ENCODE measurements at places on chromosomes 13 and 19.

DNA sequence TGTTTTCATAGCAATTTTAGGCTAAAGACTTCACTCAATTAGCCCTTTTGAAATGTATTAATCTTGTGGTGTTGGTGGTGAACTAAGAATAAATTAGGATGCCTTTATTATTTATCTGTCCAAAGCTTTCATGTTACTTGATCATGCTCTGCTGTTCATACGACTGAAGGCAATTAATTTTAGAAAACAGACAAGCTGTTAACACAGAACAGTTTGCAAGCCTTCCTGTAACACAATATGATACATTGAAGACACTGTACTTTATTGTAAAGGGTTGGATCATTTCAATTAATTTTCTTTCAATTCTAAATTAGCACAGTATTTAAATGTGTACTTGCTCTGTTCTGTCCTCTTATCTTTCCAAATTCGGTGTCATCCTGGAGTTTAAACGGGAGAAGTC lies 794.3 kb upstream of the MIR17HG start:
- DNase-seq = no peak

- DNase-seq = no peak
Measured at GRCh38 chr19:49499030-49499670, 2.9 kb downstream of the RPS11 start.

DNA sequence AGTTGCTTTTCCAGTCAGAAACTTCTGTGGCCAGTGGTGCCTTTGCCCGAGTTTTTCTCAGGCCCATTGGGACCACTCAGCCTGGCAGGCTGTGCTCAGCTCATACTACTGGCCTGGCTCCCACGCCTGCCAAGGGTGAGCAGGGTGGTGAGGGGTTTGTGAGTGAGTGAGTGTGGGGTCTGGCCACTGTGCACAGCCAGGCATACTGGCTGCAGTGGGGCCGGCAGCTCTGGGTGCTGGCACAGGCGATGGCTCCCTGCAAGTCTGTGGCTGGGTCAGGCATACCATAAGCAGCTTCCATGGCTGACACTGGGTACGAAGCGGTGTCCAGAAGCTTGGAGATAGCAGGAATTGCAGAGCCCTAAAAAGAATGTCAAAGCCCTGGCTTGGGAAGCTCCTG lies 161.0 kb downstream of the SLITRK6 start:
- no peak for DNase-seq

- no peak for DNase-seq
Measured at GRCh38 chr13:51861723-51862300, at the start of gene CCDC70. Gene CCDC70 (plus strand): TSS chr13:51861969. CDS start chr13:51865412, 3,443 bp downstream.

DNA sequence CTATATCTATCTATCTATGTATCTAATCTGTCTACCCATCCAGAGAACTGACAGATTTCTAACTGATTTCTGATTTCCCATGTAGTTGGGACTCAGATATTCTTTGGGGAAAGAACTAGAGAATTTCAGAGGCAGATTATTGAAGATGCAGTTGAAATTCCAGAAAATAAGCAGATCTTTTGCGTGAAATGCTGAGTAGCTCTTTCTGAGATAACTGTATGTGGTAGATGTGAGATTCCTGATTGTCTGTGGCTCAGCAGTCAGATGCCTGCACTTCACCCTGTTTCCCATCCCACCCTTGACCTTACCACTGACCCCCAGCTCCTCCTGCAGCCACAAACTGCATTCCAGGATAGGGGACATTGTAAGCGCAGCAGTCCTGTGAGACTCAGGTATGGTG lies 61.5 kb downstream of the DGKH start:
- DNase-seq = no peak

DNA sequence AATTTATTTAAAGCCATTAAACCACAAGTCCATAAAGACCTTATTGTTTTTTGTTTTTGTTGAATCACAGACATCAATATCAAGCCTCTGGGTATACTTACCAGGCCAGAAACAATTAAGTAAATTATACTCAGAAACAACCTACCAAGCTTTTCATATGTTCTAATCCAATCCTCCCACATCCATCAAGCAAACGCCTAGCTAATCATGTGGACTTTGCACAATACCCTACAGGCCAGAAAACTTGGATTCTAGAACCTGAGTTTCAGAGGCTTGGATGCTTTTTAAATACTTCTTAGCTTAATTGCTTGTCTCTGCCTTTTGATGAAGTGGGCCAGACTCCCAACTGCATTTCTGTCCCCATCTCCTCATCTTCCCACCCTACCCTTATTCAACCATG lies 39.9 kb downstream of the TGDS start:
- DNase-seq = no peak

GRCh38 chr19:7267792-7268704 lies 26.2 kb downstream of the INSR start:
- no peak for DNase-seq

- no peak for DNase-seq
Measured at GRCh38 chr13:92575777-92576176, 650.8 kb upstream of the GPC6 start.

- no peak for DNase-seq
Measured at GRCh38 chr19:15866636-15867035, 31.2 kb downstream of the CYP4F2 start.

- no peak for DNase-seq
Measured at GRCh38 chr13:76386321-76386720, 499.9 kb downstream of the KCTD12 start.

DNA sequence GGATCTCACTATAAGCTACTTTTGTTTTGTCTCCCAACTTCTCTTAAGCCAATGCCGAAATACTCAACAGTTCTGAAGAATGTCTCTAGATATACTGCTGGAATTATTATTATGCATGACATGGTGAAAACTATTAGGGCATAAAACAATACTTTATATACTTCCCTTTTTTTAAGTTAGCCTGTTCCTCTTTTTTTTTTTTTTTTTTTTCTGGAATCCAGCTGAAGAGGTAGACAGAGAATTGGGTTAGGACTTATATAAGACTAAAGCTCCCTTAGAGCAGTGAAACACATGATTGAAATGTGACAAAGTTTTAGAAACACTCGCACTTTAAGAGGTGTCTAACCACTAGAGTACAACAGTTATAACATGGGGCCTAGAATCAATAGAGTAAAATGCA lies 850.9 kb upstream of the PCDH9 start:
- DNase-seq = no peak

DNA sequence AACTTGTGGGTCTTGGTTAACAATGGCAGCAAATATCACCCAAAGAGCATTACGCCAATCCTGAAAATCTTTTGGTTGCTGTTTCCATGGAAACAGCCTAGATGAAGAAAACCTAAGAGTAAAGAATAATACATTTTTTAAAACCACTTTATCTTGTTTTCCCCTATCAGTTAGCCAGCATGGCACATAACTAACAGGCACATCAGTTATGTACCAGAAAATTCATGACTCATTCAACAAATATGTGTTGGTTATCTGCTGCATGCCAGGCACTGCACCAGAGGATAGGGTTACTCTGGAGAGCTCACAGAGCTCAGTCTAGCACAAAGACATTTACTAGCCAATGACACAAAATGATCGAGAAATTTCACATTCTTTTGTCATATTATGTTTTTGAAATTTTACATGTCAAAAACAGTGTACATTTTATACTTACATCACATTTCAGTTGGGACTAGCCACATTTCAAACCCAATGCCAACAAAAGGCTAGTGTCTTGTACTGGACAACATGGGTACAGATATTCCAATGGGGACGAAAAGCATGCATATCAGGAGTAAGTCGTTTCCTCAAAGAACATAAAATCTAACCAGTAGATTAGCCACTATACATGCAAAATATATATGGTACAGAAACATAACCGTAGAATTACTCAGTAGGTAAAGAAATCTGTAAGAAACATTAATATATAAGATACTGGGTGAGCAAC lies 20.3 kb downstream of the LNX2 start:
- DNase-seq = no peak

DNA sequence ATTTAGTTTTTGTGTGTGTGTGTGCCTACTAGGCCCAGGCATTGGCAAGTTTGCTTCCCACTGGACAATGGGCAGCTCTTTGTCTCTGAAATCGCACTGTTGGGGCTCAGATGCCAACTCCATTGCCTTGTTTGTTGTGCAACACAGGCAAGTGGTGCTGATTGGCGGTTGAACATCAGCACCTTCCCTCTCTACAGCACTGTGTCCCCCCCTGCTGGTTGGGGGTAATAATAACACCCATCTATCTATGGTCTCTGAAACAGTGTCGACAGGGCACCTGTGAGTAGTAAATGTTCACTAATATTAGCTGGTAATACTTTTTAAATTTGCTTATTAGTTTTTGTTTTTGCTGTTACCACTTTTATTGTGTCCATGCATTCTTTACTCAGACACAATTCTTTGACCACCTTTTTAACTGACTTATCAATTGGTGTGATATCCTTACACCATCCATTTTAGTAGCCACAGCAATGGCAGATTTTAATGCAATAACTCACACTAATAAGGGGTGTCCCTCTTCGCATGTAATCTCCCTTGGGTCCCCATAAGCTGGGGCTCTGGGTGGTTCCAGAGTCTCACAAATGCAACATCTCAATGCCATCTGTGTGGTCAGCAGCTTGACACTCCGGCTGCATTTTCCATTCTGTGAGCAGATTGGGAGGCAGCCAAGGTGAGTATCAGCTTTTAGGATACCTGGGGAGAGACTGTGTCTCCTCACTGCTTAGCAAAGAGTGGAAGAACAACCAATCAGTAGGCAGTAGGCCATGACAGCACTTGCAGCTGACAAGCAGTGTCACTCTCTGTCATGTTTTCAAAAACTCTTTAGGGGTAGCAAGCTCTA lies 47.7 kb upstream of the UQCRFS1 start:
- DNase-seq = no peak

GRCh38 chr13:101795025-101795424 lies 342.6 kb downstream of the ITGBL1 start:
- no peak for DNase-seq

- no peak for DNase-seq
Measured at GRCh38 chr19:7104747-7105447, 35.4 kb downstream of the ZNF557 start.

DNA sequence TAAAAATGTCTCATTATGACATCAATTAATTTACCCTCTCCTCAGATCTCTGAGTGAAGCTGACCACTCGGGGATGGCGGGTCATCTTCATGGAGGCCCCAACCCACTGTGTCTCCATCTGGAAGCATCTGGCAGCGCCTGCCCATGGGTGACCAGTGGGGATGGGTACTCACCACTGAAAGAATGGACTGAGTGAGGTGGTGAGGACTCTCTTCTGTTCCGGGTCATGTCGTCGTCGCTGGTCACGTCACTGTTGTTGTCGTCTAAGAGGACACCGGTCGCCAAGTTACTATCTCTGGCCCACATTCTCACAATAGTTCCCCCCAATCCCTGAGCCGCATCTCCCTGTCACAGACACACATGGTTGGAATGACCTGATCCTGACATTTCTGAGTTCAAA lies 17.1 kb downstream of the PEG3 start:
- DNase-seq = no peak

DNA sequence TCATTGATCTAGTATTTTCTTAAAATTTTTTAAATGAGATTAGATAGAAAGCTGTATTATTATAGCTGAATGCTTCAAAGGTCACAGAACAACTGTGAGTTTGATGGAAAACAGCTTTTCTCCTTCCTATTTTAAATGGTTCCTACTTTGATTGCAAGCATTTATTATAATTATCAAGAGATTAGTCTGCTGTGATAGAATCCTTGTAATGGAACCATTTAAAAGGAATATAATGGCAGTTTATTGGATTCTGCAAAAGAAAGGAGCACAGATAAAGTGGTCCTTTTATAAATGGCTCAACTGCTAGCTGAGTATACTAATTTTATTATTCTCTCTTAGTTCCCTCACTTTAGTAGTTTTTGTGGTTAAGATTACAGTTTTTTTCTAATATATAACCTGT lies 87.0 kb downstream of the MAB21L1 start:
- no peak for DNase-seq

DNA sequence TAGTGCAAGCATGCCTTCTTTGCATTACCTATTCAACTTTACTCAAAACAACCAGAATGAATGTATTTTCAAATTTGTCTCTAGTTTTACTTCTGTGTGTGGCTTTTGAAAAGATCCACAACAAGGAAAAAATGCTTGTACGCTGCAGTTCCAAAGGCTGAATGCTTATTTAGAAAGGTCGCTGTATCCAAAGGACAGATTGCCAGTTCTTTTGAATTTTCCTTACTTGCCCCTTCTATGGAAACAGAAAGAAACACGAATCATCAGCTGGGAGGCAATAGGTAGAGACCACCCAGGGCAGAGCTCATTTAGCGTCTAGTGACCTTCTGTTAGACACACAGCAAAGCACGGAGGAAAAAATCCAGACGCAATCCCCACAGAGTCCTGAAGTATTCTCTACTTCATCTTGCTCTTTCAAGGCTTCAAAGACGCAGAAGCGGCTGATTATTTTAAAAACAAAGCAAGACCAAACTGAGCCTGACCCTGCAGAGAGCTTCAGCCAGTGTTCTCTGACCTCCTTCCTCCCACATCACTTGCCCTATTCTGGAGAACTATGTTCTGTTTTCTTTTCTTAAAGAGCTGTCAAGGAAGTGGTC lies 674.6 kb upstream of the SGCG start:
- DNase-seq = no peak

DNA sequence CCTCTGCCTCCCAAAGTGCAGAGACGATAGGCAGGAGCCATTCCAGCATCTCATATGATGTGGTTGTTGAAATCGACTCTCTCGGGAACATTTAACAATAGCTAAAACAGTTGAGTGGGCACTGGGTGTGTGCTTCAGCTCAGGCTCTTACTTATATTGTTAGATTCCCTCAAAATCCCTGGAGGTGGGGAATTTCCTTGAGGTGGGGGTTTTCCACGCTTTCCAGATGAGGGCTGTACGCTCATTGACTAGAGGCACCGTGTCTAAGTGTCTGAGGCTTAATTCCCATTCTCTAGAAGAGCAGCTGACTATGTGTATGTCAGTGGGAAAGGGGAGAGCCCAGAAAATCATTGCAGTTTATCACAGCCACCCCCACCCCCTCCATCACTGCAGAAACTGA lies 10.8 kb upstream of the GRAMD1A start:
- no peak for DNase-seq

DNA sequence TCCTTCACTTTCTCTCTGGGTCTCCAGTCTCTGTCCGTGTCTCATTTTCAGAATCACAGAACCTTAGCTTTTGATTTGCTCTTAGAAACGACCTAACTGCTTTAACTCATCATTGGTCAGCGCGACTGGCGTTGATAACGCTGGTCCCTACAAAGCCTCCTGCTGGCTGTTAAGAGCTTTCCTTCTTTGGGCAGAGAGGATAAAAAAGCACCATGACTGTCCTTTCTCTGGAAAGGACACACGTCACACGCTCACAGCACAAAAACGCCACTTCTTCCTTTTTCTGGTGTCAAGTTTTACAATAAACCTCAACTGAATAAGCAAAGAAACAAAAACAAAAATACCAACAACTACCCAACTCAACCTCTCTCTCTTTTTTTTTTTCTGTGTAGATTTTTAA lies 1.7 kb upstream of the KLK12 start:
- DNase-seq = no peak

DNA sequence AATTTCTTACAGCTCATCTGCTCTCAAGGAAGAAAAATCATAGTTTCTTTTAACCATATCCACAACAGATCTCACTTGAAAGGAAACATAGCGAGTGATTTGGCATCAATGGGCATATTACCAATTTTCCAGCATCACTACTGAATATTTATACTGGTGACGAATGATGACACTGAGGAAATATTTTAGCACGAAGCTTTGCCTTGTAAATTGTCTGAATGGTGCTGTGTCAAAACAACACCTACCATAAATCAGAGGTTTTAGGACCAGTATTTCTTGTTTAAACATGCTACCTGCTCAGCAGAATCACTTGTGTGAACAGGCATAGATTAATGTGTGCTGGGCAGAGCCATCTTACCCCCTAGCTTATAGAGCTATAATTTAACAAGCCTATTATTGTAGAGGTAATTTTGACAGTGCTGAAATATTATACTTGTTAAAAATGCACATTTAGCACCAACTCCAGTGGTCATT lies 146.8 kb downstream of the ABCC4 start:
- DNase-seq = peak; percentile 46
